ENCODE measurements at places on chromosomes 1 and 21.
A peak's percentile ranks its signal among the peaks of the same experiment; 100 is the strongest.

DNA sequence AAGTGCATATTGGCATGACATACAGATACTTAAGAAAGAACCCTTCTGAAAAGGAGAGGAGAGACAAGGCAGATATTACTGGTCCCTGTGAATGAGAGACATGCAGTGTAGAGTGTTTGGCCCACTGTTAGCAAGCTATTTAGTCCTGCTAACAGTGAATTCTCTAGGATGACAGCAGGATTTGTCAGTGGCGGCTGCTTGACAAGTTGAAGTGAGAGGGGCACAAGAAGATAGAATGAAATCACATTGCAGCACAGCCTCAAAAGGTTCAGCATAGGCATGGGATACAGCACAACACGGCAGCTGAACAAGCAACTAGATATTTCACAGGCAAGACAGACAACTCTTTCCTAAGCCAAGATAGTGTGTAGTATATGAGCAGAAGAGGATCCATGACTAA lies 407.9 kb downstream of the PLA2G4A start:
- DNase-seq, result no peak

DNA sequence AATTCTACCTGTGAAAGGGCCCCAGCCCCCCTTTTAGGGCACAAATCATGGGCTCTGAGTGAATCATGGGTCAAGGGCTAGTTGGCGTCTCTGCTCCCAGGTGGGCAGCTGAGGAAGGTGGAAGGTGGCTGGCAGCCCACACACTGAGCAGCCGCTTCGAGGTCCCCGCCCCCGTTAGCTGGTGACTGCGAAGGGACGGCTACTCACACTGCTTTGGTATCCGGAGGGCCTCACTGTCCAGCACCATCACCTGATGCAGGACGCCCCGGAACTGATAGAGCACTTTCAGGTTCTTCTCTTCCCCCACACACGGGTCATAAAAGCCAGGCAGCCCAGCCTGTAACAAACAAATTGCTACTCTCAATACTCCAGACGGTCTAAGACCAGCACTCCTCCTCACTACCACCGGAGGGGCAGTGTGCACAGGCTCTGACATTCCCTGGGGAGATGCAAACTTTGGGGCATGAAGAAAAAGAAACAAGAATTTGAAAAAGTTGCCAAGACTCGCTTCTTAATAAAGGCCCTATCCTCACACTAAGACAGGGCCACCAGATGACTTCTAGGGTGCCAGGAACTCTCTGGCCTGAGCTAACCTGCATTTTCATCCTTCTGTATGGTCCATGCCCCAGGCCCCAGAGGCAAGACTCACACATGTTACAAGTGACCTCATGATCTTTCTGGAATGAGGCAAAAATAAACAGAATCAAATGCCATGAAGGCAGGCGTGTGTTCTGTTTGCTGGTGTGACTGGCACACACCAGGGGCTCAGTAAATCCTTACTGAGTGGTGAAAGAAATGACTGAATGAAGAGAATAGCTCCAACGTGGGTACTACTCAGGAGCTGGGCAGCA lies 11.5 kb downstream of the THAP3 start:
- DNase-seq, result no peak

DNA sequence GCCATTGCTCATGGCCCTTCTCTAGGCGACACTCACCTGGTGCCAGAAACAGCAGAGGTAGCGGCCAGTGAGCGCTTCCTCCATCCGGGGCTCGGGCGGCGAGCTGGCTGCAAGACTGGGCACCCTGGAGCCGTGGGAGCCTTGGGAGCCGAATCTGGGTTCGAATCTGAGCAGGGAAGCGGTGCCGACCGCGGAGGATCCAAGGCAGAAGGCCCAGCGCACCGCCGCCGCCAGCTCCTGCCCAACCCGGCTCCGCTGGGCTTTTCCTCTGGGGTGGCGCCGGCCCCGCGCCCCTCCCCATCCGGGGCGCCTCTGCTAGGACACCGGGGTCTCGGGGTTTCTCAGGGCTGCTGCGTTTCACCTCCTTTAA lies 1.7 kb upstream of the PRDM16 start:
- DNase-seq, result no peak

DNA sequence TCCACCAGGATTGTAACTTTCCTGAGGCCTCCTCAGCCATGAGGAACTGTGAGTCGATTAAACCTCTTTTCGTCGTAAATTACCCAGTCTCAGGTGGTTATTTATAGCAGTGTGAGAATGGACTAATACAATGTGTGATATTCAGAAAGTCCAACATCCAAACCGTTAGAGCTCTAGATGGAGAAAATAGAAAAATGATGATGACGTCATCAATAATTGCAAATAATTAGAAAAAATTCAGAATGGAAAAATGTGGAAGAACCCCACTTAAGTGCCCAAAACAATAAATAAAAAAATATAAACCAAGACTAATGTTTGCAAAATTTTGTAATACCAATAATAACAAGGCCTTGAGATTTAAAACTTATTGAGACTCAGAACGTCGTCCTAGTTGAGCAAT lies 103.0 kb upstream of the PLPPR5 start:
- DNase-seq, result no peak

DNA sequence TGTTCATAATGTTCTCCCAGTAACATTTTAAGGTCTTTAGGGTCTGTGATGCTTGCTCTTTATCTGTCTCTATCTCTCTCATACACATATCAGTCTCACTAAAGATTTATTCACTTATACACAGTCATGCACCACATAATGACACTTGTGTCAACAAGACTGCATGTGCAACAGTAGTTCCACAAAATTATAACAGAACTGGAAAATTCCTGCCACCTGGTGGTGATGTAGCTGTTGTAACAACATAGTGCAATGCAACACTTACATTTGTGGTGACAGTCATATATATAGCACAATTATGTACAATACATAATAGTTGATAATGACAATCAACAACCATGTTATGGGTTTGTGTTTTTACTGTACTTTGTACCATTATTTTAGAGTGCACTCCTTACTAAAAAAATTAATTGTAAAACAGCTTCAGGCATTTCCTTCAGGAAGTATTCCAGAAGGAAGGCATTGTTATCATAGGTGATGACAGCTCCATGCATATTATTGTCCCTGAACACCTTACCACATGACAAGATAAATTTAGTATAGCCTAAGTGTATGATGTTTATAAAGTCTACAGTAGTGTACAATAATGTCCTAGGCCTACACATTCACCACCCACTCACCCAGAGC lies 8.1 kb downstream of the TDRD5 start:
- no peak for DNase-seq

DNA sequence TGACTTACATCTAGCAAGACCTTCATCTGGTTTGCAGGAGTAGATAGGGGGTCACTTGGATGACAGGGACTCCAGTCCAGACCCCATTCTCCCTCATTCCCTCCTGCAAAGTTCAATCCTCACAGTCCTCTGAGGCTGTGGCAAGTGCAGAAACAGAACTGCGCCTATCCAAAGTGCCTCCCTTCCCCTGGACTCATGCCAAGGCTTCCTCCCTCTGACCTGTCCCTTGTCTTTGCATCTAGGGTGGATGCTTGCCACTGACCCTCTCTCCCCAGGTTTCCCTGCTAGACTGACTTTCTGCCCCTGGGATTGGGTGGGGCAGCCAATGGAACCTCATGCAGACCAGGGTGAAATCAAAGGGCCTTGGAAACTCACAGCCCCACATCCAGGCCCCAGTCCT lies 18.7 kb downstream of the PRAMEF1 start:
- no peak for DNase-seq

- no peak for DNase-seq
These were observed 48.6 kb downstream of the HIVEP3 start for GRCh38 chr1:41870076-41870562.

- no peak for DNase-seq
These were observed 11.0 kb downstream of the UBXN11 start for GRCh38 chr1:26295194-26296138.

DNA sequence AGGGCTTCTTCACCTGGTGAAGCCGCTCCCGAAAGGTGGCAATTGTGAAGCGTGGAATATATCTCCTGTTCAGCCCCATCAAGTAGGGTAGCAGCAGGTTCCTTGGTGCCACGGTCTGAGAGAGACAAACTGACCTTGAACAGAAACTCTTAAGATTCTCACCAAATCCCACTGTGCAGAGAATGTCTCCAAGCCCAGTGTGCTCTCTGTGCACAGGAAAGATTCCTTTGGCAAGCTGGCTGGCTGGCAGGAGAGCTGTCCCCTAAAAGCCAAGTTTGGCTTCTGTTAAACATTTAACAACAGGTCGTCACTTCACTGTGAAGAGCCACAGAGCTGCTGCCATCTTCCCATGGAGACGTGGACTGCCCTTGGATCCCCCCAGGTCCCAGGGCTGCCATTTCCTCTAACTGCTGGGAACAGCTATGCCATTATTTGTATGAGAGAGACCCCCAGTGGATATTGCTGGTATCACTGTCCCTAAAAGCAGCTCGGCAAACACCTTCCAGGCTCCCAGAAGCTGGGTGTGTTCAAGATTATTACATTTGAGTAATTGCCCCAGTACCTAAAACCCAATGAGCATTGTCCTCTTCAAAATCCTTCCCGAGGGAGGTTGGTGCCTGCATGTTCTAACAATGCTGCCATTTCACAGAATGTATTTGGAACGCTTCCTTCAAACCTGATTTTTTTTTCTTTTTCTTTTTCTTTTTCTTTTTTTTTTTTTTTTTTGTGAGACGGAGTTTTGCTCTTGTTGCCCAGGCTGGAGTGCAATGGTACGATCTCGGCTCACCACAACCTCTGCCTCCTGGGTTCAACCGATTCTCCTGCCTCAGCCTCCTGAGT lies 71.8 kb downstream of the CD58 start:
- DNase-seq, result peak; percentile 41

- DNase-seq, result no peak
These were observed 111.3 kb upstream of the PALMD start for GRCh38 chr1:99534638-99534930.

DNA sequence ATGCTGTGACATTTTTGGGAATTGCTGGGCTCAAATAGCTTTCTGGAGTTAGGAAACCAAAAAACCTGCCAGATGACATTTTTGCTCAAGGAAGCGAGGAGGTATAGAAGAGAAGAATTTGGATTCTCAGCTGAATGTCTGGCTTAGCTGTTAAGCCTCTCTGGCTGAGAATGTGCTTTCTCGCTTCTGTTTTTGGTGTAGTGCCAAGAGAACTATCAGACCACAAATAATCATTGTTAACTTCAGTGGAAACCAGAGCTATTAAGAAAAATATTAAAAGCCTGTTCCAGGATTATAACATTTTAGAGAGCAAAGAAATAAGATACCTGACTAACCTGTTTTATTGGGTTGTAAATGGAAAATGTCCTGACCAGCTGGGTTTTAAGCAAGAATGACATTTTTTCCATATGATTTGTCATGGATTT lies 39.5 kb upstream of the DIPK1A start:
- no peak for DNase-seq

GRCh38 chr1:64675718-64676345 lies 69.0 kb upstream of the RAVER2 start:
- DNase-seq, result no peak

DNA sequence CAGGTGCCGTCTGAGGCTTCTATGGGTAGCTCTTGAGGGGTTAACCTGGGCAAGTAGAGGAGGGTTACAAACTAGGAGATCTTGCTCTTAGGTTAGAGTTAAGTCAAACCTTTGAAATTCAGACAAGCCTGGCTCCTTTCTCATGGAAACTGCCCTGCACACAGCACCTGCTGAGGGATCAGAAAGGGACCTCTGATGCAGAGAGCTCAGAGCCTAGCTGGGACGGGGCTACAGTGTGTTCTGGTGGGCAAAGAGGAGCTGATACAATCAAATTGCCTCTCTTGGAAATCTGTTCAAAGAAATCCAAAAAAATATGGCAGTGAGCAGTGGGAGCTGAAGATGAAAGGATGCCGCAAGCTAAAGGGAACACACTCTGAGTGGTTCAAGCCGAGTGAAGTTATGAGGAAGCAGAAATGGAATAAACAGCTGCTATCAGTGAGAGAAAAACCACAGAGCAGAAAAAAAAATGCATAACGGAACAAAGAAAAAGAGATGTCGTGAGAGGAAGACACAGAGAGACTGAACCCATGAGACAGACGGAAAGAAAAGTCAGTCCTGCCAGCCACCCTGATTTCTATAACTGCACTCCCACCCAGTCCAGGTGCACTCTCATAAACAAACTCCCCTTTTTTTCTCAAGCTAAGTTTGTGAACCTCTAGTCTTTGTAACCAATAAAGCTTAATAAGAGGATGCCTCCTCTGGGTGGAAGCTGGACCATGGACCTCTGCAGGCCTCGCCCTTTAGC lies 26.6 kb downstream of the PAFAH2 start:
- DNase-seq, result no peak

DNA sequence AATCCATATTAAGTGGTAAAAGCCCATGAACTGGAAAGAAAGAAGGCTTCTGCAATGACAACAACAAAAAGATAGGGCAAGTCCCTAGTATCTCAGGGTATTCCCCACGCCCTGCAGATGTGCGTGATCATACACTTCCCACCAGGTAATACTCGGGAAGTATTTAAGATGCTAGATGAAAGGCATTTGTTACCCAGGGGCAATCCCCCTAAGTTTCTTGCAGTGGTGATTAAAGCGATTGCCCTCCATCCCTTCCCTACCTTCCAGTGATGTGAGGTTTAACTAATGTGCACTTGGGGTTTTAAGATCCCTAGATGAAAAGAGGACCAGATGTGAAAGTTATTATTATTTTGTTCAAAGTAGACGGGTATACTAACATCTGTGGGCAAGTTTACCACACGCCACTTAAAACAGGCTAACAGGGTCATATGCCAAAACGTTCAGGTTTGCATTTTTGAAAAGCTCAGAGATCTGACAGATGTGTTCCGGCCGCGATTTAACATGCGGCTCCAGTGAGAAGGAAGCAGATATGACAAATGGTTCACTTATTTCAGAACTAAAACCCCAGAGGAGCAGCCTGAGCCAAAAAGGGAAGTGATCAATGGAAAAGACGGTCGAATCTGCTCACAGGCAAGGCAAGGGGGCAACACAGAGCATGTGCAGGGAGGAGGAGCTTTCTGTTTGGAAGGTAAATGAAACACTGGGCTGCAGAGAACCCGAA lies 17.4 kb downstream of the TIAM1 start:
- DNase-seq, result no peak

- DNase-seq, result no peak
These were observed 7.7 kb upstream of the RAB4A start for GRCh38 chr1:229263254-229263653.

GRCh38 chr1:228045871-228046270 lies 36.6 kb upstream of the ARF1 start:
- DNase-seq, result no peak

- peak; percentile 17 for DNase-seq
These were observed 7.0 kb downstream of the TNNT2 start for GRCh38 chr1:201370500-201370899.

GRCh38 chr1:76764638-76765454 lies 102.4 kb upstream of the ST6GALNAC5 start:
- DNase-seq, result peak; percentile 5

DNA sequence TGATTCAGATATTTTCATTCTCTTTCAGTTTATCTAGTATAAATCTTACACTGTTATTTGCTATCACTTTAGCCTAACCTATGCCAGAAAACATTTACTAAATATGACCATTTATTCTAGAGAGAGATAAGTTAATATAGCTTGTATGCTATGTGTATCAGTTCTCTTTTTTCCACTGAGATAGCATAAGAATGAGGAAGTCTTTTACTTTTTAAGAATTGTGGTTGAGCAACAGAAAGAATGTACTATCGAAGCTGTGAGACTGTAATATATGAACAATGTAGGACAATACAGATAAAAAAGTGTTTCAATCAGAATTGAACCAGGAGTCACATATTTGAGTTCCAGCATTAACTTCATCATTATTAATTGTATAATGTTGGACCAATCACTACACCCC lies 479.9 kb upstream of the PLXNA2 start:
- no peak for DNase-seq

GRCh38 chr1:118081387-118081786 lies 103.6 kb downstream of the SPAG17 start:
- DNase-seq, result no peak

GRCh38 chr1:227134686-227135314 lies 183.5 kb downstream of the CDC42BPA start:
- no peak for DNase-seq
